ENCODE measurements at places on chromosomes 4 and X. TPM values are rescaled to one million over a fixed set of nuclear protein-coding genes. Genes with fewer than 3 reads are reported as not detected.

DNA sequence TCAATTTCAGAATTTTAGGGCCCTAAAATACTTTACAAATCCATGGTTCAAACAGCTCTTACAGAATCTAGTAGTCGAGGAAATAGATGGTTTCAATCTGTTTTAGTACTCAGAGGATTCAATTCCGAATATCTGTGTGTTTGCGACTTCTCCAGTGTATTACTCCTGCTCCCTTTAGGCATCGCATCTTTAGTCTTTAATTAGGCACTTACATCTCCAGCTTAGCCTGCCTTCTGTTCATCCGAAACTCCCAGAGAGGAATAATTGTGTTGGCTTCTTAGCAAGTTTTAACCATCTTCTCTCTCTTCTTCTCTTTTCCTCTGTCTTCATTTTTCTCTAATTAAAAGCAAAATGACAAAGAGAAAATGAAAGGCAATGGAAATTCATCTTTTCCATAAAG is 1901.3 kb upstream of the TENM3 start:
- H3K4me3 ChIP-seq, result no peak overlapping the region
- H3K27me3 ChIP-seq, result no peaks in the 10 kb centered on the region
- no peak overlapping the region for H3K27ac ChIP-seq

- no peak overlapping the region for H3K27ac ChIP-seq
- DNase-seq, result peak; percentile 12
- H3K4me3 ChIP-seq, result no peak overlapping the region
Measured at GRCh38 chrX:43836435-43837184, 45.6 kb downstream of the MAOB start.

- no peak overlapping the region for H3K27ac ChIP-seq
- no peak overlapping the region for H3K4me3 ChIP-seq
- peaks cover 3% of the 10 kb centered on the region for H3K36me3 ChIP-seq
- peaks cover 25% of the 10 kb centered on the region for H3K4me1 ChIP-seq
- no peaks in the 10 kb centered on the region for H3K27me3 ChIP-seq
Measured at GRCh38 chr4:88526221-88526815, 2.7 kb upstream of the PYURF start.

The AP1S2 gene
- 18.8 TPM for total RNA-seq

- no peaks in the 10 kb centered on the region for H3K36me3 ChIP-seq
- DNase-seq, result no peak
- no peak overlapping the region for H3K4me3 ChIP-seq
- no peaks in the 10 kb centered on the region for H3K4me1 ChIP-seq
Measured at GRCh38 chr4:153976954-153977353, 188.1 kb upstream of the SFRP2 start.
